NT2/D1 (cell line): ENCODE measurements at places on chromosomes 13 and 19.

- DNase-seq: no peak
Observed at GRCh38 chr13:30805603-30806011, 70.3 kb downstream of the ALOX5AP start.

DNA sequence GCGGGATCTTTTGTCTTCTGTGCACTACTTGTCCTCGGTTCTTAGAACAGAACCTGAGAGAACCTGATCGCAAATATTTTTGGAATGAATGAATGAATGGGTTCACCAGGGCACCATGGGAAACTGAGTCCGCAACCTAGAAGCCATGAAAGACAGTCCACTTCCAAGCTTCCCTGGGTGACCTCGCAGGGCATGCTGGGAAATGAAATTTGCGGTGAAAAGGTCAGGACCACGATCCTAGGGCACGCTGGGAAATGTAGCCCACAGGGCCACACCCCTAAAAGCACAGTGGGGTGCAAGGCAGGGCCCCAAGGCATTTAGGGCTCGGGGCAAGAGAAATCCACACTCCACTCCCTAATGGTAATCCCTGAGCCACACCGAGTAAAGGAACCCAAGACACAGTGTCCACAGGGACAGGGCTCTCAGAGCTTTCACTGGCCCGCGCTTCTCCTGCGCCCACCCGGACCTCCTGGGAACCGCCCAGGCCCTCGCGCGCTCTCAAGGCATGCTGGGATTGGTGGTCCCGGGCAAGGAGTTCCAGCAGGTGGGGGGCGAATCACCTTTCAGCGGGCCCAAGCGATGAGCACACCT, 1.1 kb upstream of the PPP1R12C start:
- peak; percentile 43 for DNase-seq

GRCh38 chr13:110644892-110645521, 29.7 kb downstream of the NAXD start:
- peak; percentile 16 for DNase-seq

- DNase-seq: no peak
Observed at GRCh38 chr13:111575719-111576118, 255.3 kb downstream of the TEX29 start.

DNA sequence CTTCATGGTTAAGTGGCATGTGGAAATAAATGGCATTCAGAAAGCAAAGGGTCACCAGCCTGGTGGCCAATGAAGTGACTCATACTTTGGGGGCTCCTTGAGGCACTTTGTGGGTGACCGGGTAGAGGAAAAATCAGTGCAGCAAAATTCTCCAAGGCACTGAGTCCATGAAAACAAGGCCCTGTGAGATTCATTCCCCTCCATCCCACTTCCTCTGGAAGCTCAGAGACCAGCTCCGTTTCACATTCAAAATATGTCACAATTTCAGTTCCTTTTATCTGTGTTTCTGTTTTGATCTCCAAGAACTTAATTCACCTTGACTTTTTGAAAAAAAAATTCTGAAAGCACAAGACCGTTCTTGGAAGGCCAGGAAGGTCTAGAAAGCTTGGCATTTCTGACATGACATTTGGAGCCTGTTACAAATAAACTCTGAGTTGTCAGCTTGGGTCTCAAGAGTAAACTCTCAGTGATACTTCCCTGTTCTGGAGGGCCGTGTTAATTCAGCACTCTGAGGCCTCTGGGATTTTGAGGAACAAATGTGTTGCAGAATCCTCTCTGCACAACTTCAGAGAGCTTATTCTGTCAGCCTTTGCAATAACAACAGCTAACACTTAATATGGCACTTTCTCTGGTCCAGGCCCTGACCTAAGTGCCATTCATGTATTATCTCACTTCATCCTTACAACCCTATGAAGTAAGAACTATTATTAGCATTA, 6.8 kb downstream of the CYSLTR2 start:
- no peak for DNase-seq

- no peak for DNase-seq
Observed at GRCh38 chr13:22967669-22968068, 213.1 kb upstream of the SGCG start.

- DNase-seq: no peak
Observed at GRCh38 chr13:95480131-95480545, 72.4 kb upstream of the CLDN10 start.

DNA sequence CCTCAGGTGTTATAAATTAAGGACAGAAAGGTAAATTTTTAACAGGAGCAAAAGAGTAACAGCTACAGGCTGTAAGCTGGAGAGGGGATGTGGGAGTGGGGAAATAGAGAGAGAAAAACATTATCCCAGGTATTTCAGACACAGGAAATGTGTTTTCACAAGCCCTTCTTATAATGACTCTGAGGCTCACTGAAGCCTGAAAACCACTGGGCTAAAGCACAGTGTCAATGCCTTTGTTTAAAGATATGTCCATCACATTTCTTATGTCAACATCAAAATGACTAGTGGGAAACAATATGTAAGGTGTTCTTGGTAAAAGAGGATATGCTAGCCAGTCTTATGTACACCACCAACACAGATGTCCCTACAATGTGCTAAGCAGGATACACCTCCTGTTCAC, 365.9 kb downstream of the FGF14 start:
- DNase-seq: no peak

- no peak for DNase-seq
Observed at GRCh38 chr13:57056601-57057180, 84.0 kb upstream of the PRR20A start.

- no peak for DNase-seq
Observed at GRCh38 chr19:47190167-47190727, 40.8 kb downstream of the BBC3 start.

- no peak for DNase-seq
Observed at GRCh38 chr13:21831654-21832324, 160.9 kb downstream of the FGF9 start.

- no peak for DNase-seq
Observed at GRCh38 chr19:55258476-55258827, 365 bp downstream of the PPP6R1 start.

GRCh38 chr19:44866664-44867063, 20.6 kb downstream of the NECTIN2 start:
- no peak for DNase-seq

DNA sequence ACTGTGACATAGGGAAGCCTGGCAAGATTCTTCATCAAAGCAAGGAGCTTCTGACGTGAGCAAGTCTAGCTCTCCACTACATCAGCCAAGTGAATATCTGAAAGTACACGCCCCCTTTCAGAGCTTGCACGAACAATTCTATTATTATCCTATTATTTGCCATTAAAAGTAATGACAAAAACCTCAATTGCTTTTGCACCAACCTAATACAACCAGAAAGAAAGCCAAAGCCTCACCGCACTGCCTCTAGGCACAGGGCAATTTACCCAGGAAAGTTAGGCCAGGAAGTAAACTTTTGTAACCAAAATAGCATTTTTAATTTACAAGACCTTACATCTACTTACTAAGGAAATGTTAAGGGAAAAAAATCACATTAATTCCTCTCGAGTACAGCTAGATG, 41.2 kb downstream of the LATS2 start:
- DNase-seq: no peak

DNA sequence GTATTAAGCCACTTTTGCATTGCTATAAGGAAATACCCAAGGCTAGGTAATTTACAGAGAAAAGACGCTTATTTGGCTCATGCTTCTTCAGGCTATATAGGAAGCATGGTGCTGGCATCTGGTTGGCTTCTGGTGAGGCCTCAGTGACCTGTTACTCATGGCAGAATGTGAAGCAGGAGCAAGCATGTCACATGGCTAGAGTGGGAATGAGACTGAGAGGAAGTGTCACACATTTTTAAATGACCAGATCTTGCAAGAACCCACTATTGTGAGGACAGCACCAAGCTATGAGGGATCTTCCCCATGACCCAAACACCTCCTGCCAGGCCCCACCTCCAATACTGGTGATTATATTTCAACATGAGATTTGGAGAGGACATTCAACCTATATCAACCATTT, 25.7 kb upstream of the IGFL4 start:
- DNase-seq: no peak

- no peak for DNase-seq
Observed at GRCh38 chr19:10784257-10784656, 51.8 kb downstream of the TMED1 start.

- peak; percentile 91 for DNase-seq
Observed at GRCh38 chr19:44499962-44500949, at the start of gene ZNF180. ZNF180 (minus strand) TSS chr19:44500522; CDS start chr19:44497334, 3,188 bp downstream.

- no peak for DNase-seq
Observed at GRCh38 chr13:102369302-102369701, 32.5 kb downstream of the FGF14 start.

DNA sequence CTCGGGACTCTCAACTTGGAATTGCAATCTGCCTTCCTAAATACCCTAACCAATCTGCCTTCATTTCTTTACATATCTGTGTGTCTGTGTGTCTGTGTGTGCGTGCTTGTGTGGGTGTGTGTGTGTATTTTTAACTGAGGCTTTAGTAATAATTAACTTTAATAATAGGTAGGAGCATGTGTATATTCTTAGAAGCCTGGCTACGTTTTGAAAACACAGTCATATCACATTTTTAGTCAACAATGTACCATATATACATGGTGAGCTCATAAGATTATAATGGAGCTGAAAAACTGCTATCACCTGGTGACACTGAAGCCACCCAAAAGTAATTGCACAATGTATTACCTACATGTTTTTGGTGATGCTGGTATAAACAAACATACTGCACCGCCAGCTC, 65.4 kb upstream of the ATXN8OS start:
- no peak for DNase-seq

GRCh38 chr13:46926916-46927590, 30.2 kb upstream of the HTR2A start:
- no peak for DNase-seq

DNA sequence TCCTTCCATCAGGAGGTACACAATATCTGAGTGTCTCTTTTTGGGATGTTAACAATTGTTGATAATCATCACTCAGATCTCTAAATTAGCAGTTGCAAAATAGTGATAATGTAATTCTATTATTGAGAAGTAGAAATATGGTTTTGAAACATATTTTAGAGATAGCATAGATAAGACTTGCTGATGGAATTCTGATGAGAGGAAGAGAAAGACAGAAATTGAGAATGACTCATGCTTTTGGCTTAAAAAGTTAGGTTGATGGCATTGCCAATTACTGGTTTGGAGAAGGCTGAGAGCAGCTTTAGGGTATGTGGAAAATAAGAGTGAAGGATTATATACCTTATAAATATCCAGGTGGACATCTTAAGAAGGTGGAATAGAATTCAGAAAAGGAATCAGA, 106.4 kb upstream of the EDNRB start:
- DNase-seq: no peak

GRCh38 chr13:97797553-97797952, 155.9 kb upstream of the IPO5 start:
- DNase-seq: no peak

- DNase-seq: no peak
Observed at GRCh38 chr19:17112700-17113099, 37.1 kb downstream of the MYO9B start.

GRCh38 chr13:93118081-93118615, 108.5 kb upstream of the GPC6 start:
- DNase-seq: no peak

GRCh38 chr13:60690604-60691003, 293.6 kb downstream of the TDRD3 start:
- no peak for DNase-seq

- DNase-seq: peak; percentile 54
Observed at GRCh38 chr13:28753208-28753892, 34.6 kb upstream of the SLC46A3 start.

DNA sequence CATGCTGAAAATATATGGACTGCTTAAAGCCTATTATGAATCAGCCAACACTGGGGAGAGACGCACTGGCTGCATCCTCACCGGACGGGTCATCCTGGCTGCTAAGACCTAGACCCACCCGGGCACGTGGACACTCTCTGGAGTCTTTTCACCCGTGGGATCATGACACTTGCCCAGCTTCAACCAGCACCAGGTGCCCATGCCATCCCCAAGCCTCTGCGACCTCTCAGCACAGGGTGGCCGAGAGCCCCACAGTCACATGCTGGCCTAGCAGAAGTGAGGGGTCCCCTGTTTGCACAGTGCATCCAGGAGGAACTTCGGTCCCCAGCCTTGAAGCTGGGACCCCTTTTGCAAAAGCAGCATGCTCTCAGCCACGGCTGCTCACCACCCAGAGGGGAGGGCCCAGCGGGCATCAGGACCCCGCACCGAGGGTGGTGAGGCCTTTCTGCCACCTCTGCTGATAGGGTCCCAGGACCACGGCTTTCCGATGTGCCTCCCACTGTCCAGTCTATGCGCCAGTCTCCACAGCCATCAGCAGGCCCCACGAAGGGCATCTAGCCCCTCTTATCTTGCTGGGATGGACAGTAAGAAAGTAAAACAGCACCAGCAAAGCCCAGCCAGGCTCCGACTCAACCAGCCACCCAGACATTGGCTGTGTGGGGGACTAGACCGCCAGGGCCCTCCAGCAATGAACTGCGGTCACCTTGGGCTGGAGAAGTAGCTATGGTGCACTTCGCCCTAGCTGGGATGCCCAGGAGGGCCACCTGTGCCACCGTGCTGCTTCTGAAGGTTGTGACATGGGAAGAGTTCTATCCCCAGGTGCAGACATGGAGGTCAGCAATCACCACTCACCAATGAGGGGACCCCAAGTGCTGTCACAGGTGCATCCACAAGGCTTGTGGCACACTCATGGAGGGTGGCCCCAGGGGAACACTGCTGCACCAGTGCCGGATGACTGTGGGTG, 73.1 kb downstream of the CEBPG start:
- no peak for DNase-seq

GRCh38 chr19:40596608-40597328, 4.4 kb upstream of the LTBP4 start:
- DNase-seq: no peak
